Right atrium auricular region (tissue), 2 donors: ENCODE measurements at places on chromosomes 7 and 10. TPM values are rescaled to one million over a fixed set of nuclear protein-coding genes. Genes with fewer than 3 reads are reported as not detected.
A peak's percentile ranks its signal among the peaks of the same experiment; 100 is the strongest.

DNA sequence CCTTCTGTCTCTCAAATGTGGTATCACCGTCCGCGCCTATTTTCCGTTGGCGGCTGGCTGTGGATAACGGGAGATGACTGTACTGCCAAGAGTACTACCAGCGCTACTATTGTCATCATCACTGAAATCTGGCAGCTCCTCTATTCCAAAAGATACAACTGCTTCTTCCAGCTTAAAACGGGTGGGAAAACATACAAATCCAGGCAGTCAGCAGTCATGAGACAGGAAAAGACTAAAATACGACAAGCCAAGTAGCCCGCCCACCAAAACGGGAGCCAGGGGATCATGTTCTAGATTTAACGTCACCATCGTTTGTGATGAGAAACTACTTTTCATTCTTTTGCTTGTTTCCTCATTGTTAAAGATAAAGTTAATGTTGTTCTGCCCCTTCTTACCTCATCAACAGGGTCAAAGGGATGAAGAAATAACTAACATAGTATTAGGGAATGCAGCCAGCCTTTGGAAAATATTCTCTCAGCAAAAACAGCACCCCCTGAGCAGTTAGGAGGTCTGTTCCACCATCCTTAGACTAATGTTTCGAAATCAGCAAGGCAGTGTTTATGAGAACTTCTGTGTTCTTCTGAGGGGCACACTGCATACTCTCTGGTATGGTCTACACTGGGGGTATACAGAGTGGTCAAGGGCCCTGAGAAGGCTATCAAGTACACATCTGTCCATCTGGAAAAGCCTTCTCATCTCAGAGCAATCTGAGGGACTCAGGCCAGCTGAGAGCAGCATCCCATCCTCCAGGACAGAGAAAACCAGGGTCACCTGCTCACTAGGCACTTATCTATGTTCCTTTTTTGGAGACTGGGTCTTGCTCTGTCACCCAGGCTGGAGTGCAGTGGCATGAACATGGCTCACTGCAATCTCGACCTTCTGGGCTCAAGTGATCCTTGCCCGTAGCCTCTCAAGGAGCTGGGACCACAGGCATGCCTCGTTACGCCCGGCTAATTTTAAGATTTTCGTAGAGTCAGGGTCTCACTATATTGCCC, 47.5 kb downstream of the GNA12 start:
- H3K36me3 ChIP-seq: peaks cover 27% of the 10 kb centered on the region
- peak; percentile 96 for DNase-seq
- H3K27ac ChIP-seq: peak overlapping the region; percentile 86
- peaks cover 39% of the 10 kb centered on the region for H3K4me1 ChIP-seq

DNA sequence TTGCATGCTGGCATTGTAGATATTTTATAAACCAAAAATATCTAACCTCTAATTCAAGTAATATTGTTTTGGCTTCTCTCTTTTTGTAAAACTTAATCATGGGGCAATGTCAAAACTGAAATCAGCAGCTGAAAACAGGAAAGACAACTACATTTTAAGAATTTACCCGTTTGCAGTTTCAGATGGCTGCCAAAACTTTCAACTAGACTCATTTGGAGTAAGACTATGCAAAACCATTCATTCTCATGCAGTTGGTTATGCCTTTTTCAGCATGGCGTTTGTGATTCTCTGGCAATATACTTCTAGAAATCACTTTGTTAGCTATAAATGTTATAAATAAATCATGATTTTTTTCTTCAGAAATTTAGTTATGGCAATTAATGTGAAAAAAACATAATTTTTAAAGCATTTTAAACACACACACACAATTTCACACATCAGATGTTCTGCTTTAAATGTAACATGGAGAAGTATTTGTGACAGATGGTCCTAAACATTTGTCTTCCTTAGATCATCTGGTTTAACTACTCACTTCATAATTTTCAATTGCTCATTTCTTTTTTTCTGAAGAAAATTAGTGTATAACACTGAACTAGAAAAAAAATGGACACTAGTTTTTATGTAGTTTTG, 116.4 kb downstream of the ITGB8 start:
- no peaks in the 10 kb centered on the region for H3K36me3 ChIP-seq
- no peaks in the 10 kb centered on the region for H3K4me1 ChIP-seq
- H3K27ac ChIP-seq: no peak overlapping the region
- no peaks in the 10 kb centered on the region for H3K27me3 ChIP-seq

DNA sequence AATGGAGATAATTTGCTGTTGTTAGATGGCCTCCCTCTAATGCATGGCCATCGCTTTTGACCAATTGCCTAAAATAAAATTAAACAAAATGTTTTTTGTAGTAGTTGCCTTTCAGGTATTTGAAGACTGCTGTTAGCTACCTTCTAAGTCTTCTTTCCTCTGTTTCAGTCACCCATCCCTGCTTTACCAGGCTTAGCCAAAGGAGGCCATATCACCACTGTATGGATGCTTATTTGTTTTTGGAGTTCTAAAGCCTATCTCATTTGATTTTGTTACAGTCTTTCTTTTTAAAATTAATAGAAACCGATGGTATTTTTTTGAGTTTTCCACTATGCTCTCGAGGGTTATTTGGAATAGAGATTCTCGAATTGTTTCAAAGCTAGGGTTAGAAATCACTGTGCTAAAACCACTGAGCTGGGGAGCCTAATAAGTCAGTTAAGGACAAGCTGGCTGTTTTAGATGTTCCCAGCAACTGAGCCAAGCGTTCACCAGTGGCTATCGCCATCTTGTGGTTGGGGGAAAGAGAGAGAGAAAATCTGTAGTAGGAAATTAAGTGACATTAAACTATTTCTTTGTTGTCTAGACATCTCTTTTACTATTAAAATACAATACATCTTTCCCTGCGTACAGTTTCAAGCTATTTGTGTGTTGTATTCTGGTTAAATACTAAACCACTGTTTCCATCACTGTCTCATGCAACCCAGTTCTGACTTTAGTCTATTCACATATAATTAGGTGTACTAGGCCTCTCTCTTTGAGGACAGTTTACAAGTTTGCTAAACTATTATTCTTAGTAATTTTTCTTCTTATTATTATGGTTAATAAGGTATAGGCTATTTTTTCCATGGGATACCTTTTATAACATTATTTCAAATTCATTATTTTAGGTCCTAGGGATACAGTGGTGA, 52.2 kb downstream of the GPR158 start:
- no peak overlapping the region for H3K4me3 ChIP-seq
- no peak for DNase-seq
- H3K36me3 ChIP-seq: no peaks in the 10 kb centered on the region
- no peak overlapping the region for H3K27ac ChIP-seq
- H3K4me1 ChIP-seq: no peaks in the 10 kb centered on the region
- no peaks in the 10 kb centered on the region for H3K27me3 ChIP-seq

DNA sequence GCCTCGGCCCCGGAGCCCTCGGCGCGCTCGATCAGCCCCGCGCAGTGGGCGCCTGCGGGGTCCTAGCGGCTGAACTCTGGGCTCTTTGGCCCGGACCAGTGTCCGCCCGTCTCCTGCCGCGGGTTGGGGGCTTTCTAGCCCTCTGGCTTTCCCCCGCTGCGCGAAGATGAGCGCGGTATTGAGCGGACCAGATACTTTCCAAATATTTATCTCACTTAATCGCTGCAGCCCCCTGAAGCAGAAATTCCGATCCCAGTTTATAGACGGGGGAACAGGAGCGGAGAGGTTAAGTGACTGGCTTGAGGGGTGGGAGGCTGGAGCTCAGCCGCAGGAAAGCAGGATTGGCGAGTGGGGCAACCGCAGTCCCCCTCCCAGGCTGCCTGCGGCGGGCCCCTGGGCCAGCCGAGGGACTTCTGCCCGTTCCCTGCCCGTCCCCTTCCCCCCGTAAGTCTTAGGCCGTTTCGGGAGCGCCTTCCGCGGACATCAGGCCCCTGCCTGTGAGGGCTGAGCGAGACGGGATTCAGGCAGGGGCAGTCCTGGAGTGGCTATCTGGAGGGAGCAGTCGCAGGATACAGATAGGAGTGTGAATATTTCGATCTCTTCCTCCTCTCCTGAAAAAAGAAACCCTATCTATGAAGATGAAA, 565 bp downstream of the STRIP2 start:
- no peaks in the 10 kb centered on the region for H3K36me3 ChIP-seq
- peak overlapping the region; percentile 83 for H3K27ac ChIP-seq
- H3K27me3 ChIP-seq: no peaks in the 10 kb centered on the region

GRCh38 chr7:51224811-51225595, 91.6 kb downstream of the COBL start:
- no peaks in the 10 kb centered on the region for H3K4me1 ChIP-seq
- H3K36me3 ChIP-seq: no peaks in the 10 kb centered on the region
- peak; percentile 54 for DNase-seq

DNA sequence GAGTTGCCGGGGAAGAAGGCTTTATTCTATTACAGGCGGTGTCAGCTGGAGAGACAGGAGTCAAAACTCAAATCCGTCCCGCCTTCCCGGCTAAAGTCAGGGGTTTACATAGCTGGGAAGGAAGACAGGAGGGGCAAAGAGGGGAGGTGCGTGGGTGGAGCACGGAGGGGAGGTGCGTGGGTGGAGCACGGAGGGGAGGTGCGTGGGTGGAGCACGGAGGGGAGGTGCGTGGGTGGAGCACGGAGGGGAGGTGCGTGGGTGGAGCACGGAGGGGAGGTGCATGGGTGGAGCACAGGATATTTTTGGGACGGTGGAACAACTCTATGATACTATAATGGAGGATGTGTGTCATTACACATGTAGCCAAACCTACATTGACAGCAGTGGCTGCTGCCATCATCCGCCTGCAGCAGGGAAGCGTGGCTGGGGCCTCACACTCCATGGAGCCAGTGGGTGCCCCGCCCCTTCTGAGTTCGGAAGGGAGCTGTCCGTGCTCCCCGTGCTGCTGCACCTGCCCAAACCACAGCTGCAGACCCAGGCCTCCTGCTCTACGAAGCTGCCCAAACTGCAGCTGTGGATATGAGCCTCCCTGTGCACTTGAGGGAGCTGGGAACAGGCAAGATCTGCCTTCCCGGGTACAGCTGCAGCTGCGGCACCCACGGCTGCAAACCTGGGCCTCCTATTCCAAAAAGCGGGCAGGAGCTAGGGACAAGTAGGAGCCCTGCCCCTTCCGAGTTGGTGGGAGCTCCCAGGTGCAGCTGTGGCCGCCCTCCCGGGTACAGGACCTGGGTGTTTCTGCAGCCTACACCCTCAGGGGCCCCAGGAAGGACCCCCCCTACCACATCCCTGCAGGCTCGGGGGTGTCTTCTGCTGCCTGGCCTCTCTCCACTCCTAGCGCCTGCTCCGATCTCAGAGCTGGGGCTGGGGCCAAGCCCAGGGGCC, 119.4 kb downstream of the DYNC2I1 start:
- H3K27ac ChIP-seq: no peak overlapping the region
- peaks cover 9% of the 10 kb centered on the region for H3K4me1 ChIP-seq
- H3K4me3 ChIP-seq: peak overlapping the region; percentile 36
- DNase-seq: no peak

DNA sequence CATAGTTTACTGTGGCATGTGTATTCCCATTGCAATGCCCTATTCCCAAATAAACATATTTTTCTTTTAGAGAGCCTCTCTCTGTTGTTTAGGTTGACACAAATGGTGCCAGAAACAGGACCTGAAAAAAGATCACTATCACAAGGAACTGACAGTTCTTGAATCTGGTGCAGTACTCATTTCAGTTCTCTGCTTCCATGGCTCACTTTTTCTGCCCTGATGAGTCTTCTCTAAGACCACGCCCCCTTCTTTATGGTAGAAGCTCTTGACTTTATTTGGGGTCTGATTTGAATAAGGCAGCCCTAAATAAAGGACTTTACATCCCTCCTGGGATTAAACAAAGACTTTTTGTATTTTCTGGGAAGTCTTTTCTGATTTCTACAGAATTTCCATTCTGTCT, 3.5 kb upstream of the CCDC126 start:
- H3K4me1 ChIP-seq: no peaks in the 10 kb centered on the region
- no peaks in the 10 kb centered on the region for H3K27me3 ChIP-seq
- DNase-seq: no peak
- H3K27ac ChIP-seq: no peak overlapping the region

DNA sequence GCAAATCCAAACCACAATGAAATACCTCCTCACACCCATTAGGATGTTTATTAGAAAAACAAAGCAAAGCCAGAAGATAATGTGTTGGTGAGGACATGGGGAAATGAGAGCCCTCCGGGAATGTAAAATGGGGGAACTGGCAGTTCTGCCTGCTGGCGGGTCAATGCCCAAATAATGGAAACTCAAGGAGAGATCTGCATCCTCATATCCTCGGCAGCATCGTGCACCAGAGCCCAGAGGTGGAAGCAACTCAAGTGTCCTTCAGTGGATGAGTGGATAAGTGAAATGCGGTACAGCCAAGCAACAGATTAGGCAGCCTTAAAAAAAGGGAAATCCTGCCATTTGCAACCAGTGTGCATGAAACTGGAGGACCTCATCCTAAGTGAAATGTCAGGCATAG, 325.2 kb downstream of the WDR37 start:
- H3K36me3 ChIP-seq: no peaks in the 10 kb centered on the region
- no peak overlapping the region for H3K27ac ChIP-seq
- DNase-seq: no peak

DNA sequence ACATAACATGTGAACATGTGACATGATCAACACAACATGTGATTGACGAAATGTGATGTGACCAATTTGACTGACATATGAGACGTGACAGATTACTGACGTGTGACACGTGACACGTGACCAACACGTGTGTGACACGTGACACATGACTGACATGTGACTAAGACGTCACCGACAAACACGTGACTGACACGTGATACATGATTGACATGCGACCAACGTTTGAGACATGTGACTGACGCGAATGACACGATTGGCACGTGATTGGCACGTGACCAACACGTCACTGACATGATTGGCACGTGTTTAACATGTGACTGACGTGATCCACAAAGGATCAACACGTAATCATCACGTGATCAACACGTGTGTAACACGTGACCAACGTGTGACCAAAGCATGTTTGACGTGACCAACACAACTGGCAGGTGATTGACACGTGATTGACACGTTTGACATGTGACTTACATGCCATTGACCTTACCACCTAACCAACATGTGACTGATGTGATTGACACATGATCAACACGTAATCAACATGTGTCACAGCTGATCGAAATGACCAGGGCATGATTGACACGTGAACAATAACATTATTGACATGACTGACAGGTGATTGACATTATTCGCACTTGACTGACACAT, 23.7 kb downstream of the CRPPA start:
- no peaks in the 10 kb centered on the region for H3K27me3 ChIP-seq
- no peak overlapping the region for H3K4me3 ChIP-seq
- no peak overlapping the region for H3K27ac ChIP-seq
- H3K36me3 ChIP-seq: no peaks in the 10 kb centered on the region
- no peak for DNase-seq

- H3K27ac ChIP-seq: no peak overlapping the region
- no peaks in the 10 kb centered on the region for H3K36me3 ChIP-seq
- H3K4me1 ChIP-seq: no peaks in the 10 kb centered on the region
- DNase-seq: no peak
Observed at GRCh38 chr10:132458586-132459300, 61.7 kb downstream of the PWWP2B start.

GRCh38 chr10:61754587-61755550, 92.1 kb downstream of the CABCOCO1 start:
- DNase-seq: no peak
- no peaks in the 10 kb centered on the region for H3K36me3 ChIP-seq
- no peaks in the 10 kb centered on the region for H3K27me3 ChIP-seq
- H3K4me3 ChIP-seq: no peak overlapping the region

GRCh38 chr10:60919551-60919950, 24.4 kb downstream of the RHOBTB1 start:
- DNase-seq: no peak
- H3K27ac ChIP-seq: no peak overlapping the region

ARMH3 gene
- 25.4 TPM for total RNA-seq

OR9A2 gene
- not detected for total RNA-seq

CSGALNACT2 gene
- total RNA-seq: 14.9 TPM

CHCHD1 gene
- 32.7 TPM for total RNA-seq

RSPH10B2 gene
- not detected for total RNA-seq

GPR15LG gene
- total RNA-seq: not detected
